ENCODE measurements at places on chromosomes 4 and X.

DNA sequence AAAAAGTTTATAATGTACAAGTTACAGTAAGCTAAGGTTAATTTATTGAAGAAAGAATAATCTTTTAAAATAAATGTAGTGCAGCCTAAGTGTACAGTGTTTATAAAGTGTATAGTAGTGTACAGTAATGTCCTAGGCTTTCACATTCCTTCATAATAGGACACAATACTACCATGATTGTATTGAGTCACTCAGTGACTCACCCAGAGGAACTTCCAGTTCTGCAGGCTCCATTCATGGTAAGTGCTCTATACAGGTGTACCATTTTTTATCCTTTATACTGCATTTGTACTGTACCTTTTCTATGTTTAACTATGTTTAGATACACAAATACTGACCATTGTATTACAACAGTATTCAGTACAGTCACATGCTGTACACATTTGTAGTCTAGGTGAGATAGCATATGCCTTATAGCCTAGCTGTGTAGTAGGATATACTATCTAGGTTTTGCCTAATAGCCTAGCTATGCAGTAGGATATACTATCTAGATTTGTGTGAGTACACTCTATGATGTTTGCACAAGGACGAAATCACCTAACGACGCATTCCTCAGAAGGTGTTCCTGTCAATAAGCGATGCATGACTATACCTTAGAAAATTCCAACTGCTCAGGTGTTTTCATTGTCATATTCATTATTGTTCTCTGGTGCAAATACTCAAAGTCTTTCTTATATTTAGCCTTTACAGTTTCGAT, 5.5 kb upstream of the TMEM255A start:
- no peak for DNase-seq

DNA sequence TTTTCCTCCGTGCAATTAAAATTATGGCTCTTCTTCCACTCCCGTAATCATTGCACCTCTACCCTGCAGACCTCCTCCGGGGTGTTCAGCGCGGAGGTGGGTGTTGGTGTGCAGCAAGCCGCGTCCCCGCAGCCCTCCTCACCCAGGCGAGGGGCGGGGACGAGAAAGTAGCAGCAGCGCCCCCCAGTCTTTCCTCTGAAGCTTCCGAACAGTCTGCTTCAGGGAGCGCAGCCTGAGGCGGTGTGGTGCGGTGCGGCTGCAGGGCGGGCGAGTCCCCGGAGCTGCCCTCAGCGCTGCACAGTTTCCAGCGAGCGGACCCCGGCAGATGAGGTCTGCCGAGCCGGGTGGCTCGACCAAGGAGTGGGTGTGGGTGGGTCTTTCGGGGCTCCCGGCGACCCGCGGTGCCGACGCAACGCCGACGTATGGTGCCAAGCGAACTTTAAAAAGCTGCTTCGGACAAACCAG, at the start of gene FRAS1:
FRAS1 (plus strand) TSS at position 189 of the 465 bp plus-strand sequence. CDS start 687 bp downstream, outside the sequence.
- peak; percentile 8 for DNase-seq

GRCh38 chr4:92235731-92236130, 68.0 kb upstream of the GRID2 start:
- DNase-seq = no peak

DNA sequence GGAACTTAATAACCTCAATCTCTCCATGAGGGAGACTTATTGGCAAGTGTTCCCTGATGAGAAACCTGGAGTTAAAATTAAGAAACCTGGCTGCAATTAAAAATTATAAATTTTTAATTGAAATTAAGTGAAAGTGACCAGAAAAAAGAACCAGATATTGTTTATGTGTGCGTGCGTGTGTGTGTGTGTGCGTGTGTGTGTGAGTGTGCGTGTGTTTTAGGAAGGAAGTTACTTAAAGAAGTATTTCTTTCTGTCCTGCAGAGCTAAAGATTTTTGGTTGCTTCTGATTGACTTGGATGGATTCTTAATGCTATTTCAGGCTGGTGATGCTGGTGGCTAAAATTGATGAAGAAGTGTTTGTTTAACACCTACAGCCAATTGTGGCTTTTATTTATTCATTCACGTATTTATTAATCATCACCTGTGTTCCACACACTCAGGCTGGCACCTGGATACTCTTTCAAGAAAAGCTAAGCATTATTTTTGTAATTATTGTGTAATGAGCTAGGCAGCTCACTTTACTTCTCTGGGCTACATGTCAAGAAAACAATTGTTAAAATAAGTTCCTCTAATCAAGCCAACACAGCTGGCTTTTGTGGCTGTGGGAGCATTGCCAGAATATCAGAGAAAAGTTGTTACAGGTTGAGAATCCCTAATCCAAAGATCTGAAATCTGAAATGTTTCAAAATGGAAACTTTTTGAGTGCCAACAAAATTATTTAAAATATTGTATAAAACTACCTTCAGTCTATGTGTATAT, 68.5 kb downstream of the CEP44 start:
- DNase-seq = no peak

- no peak for DNase-seq
Measured at GRCh38 chrX:20685652-20686051, 418.9 kb upstream of the RPS6KA3 start.

All from activated naive CD4-positive, alpha-beta T cell treated with Interleukin-2 at 50 U/mL for 16 hours (primary cell).